ENCODE measurements at places on chromosomes 3 and 15.

- no peak for DNase-seq
These were observed 734.2 kb downstream of the NAALADL2 start for GRCh38 chr3:175593331-175593730.

DNA sequence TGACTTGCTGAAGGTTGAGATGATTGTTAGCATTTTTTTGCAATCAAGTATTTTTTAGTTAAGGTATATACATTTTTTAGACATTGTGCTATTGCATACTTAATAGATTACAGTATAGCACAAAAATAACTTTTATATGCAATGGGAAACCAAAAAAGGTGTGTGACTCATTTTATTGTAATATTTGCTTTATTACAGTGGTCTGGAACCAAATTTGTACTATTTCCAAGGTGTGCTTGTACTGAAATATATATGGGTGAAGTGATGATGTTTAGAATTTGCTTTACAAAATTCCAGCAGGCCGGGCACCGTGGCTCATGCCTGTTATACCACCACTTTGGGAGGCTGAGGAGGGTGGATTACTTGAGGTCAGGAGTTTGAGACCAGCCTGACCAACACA lies 29.1 kb upstream of the TBC1D23 start:
- no peak for DNase-seq

DNA sequence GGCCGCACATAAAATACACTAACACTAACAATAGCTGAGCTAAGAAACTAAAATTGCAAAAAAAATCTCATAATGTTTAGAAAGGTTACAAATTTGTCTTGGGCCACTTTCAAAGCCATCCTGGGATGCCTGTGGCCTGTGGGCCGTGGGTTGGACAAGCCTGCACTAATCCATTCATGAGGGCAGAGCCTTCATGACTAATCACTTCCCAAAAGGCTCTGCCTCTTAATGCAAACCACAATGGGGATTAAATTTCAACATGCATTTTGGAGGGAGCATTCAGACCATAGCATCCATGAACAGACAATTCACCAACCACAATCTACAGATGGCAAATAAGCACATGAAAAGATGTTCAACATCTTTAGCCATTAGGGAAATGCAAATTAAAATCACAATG lies 128.2 kb downstream of the SUCLG2 start:
- DNase-seq, result no peak

- peak; percentile 49 for DNase-seq
These were observed 222.7 kb downstream of the XXYLT1 start for GRCh38 chr3:195048059-195048905.

- peak; percentile 77 for DNase-seq
These were observed 92.0 kb downstream of the PLXNA1 start for GRCh38 chr3:127074900-127075360.

GRCh38 chr15:76299786-76300185 lies 11.5 kb downstream of the ETFA start:
- DNase-seq, result no peak

DNA sequence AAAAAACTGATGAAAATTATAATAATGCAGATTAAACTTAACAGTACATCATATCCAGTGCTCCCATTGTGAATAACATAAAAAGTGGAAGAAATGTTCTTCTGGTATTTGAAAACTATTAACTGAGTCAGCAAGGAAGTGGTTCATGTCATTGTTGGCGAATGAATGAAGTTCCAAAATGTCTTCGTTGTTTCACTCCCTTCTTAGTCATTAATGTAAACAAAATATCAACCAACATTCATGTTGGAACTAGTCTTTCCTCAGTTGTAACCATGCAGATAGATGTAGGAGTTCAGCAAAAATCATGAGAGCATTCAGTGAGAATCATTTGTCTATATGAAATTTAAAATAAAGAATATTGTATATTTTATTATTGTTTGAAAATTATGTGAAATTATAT lies 44.1 kb upstream of the ICE2 start:
- no peak for DNase-seq

GRCh38 chr15:84035399-84035766 lies 200.2 kb upstream of the GOLGA6L4 start:
- no peak for DNase-seq

DNA sequence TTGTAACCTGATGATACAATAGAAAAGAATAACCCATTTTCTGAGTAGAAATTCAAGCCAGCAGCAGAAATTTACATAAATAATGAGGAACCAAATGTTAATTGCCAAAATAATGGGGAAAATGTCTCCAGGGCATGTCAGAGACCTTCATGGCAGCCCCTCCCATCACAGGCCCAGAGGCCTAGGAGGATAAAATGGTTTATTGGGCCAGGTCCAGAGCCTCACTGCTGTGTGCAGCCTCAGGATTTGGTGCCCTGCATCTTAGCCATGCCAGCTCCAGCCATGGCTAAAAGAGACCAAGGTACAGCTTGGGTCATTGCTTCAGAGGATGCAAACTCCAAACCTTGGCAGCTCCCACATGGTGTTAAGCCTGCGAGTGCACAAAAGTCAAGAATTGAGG lies 352.1 kb upstream of the MEIS2 start:
- DNase-seq, result no peak

GRCh38 chr3:98041350-98041749 lies 6.2 kb upstream of the GABRR3 start:
- DNase-seq, result no peak

GRCh38 chr3:59605318-59605717 lies 555.5 kb upstream of the CFAP20DC start:
- DNase-seq, result no peak

DNA sequence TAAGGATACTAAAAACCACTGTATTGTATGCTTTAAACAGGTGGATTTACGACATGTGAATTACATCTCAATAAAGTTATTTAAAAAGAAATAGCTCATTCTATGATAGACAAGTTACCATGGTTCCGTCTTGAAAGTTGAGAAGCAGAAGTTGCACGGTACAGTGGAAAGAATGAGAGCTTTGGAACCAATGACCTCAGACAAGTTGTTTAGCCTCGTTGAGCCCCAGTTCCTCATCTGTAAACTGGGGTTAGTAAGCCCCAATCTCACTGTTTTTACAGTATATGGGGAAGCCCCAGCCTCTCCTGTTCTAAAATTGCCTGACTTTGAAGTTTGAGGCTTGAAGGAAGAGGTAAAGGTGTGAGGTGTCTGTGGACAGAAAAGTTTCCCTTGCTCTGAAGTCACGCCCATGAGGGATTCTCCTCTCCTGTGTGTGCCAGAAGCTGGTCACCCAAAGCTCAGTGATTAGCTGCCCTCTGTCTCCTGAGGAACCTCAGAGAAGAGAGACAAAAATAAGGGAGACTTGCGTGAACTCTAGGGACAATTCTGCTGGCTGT lies 10.0 kb downstream of the CRYGS start:
- DNase-seq, result no peak

DNA sequence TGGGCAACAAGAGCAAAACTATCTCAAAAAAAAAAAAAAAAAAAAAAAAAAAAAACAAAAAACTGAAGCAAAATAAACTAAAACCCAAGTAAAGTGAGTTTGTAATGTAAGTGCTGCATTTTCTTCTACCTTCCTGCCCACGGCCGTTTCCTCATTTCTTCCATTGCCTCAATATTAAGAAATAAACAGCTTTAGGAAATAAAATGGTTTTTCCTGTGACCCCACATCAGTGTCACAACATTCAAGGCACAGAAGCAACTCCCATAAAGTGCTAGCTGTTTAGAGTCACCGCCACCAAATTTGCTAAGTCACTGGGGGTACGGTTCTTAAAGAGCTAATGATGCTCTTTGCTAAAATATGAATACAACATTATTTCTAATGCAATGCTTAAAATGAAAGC lies 3.3 kb downstream of the PKM start:
- no peak for DNase-seq

- DNase-seq, result no peak
These were observed 41.0 kb upstream of the IREB2 start for GRCh38 chr15:78396976-78397375.

DNA sequence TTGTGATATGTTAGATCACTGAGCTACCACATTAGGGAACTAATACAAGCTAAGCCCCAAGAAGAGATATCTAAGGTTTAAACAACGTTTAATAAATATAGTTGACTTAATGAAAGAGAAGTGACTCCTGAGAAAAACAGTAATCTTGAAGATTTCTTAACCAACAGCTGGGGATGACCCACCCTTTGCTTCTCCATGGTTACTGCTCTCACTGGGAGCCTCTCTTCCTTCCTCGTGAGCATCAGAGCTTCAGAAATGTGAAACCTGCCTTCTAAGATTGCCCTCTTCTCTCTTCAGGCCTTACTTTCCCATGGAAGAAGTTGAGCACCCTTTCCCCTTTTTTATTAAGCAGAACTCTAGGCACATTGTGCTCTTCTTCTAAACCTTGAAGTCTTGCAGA lies 132.2 kb upstream of the NR2E3 start:
- DNase-seq, result no peak

GRCh38 chr3:76920511-76920910 lies 119.4 kb upstream of the ROBO2 start:
- DNase-seq, result no peak

GRCh38 chr3:42662037-42662812 lies 8.7 kb downstream of the ZBTB47 start:
- DNase-seq, result peak; percentile 44

DNA sequence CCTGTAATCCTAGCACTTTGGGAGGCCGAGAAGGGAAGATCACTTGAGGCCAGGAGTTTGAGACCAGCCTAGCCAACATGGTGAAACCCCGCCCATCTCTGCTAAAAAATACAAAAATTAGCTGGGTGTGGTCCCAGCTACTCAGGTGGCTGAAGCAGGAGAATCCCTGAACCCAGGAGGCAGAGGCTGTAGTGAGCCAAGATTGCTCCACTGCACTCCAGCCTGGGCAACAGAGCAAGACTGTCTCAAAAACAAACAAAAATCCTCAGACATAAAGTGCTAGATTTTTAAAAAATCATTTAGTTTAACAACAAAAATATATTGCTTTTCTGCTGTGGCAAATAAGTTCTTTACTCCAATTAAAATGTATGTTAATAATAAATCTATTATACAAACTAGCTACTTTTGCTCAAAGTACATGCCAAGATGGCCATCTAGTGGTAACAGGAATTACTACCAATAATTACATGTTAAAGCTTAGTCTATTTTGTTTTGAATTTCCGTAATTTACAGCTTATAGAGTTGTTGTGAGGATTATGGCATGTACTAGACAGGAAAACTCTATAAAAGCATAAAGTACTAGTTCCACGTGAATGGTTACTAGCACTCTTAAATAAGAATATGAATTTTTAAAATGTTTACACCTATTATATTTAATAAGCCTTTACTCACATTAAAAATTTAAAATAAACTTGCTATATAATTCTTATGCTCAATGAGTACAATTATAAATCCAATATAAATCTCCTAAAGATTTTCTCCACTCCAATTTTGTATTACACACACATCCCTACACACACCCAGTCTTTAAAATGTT lies 39.0 kb downstream of the GABPB1 start:
- no peak for DNase-seq

DNA sequence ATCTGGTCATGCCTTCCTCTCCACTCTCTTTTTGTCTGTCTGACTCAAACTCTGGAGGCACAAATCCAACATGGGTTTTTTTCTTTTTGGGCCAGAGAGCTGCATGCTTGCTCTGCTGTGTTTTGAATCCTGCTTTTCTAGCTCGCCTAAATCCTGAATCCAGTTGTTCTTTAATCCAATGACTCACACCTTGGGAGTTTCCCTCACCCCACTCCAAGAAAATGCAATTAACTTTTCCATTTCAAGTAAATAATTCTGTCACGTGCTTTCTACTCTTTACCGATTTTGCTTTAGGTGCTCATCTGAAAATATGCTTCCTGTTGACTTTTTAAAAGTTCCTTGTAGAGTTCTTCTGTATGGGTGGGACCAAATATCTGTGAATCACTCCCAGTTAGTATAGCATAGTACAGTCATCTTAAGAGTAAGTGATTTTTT lies 47.6 kb downstream of the SLMAP start:
- DNase-seq, result peak; percentile 68

GRCh38 chr3:18988614-18989229 lies 159.6 kb upstream of the KCNH8 start:
- no peak for DNase-seq

- DNase-seq, result no peak
These were observed 268.6 kb downstream of the RORA start for GRCh38 chr15:60960517-60960916.

GRCh38 chr3:144296808-144297207 lies 325.2 kb downstream of the DIPK2A start:
- DNase-seq, result no peak

GRCh38 chr3:195133462-195133861 lies 137.5 kb downstream of the XXYLT1 start:
- DNase-seq, result no peak

DNA sequence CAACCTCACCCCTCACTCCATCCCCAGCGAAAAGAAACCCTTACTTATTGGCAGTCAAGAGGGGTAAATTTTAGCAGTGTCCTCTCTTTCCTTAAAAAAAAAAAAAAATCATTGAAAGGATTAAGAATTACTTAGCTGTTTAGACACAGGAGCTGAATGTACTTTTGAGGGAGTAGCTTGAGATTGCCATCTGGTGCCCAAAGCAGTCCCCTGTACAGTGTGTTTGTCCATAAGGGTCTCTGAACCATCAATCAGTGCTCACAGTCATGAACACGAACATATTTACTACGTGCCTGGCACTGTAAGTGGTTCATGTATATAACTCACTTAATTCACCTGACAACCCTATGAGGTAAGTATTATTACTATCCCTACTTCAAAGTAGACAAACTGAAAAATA lies 463.5 kb downstream of the RAP2B start:
- no peak for DNase-seq

- DNase-seq, result no peak
These were observed 30.5 kb upstream of the APH1B start for GRCh38 chr15:63246691-63247469.

GRCh38 chr3:150751781-150752263 lies 11.1 kb downstream of the SIAH2 start:
- DNase-seq, result no peak

DNA sequence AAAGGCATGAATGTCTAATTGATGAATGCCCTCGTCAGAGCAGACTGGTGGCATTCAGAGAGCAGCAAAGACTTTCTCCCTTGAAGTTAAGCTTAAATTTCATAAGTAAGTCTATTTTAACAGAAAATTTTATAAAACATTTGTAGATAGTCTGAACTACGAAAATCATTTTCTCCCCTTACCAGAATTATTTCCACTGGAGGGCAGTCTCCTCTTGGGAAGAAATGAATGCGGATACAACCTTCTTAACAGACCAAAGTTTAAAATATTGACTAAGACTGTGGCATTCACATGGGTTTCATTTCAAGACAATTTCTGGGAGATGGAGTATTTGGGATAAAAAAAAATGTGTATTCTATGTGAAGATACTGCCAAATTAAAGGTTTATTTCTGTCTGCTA lies 669.0 kb downstream of the FHIT start:
- DNase-seq, result no peak

- DNase-seq, result peak; percentile 84
These were observed 9.7 kb downstream of the RLBP1 start for GRCh38 chr15:89211678-89212170.

GRCh38 chr3:56557831-56558170 lies 826 bp downstream of the CCDC66 start:
- DNase-seq, result no peak

GRCh38 chr3:140441006-140441405 lies 236.9 kb upstream of the TRIM42 start:
- no peak for DNase-seq
